ENCODE measurements at places on chromosomes 4 and X. TPM values are rescaled to one million over a fixed set of nuclear protein-coding genes. Genes with fewer than 3 reads are reported as not detected.

GRCh38 chrX:153883163-153883843 is 2.7 kb downstream of the L1CAM start:
- DNase-seq: no peak

The IL1RAPL1 gene
- 0.31 TPM for total RNA-seq

- no peak for DNase-seq
Observed at GRCh38 chr4:160009656-160010493, 907.0 kb downstream of the RAPGEF2 start.

The MRPL1 gene
- 33.7 TPM for total RNA-seq

The NDNF gene
- 14.0 TPM for total RNA-seq

DNA sequence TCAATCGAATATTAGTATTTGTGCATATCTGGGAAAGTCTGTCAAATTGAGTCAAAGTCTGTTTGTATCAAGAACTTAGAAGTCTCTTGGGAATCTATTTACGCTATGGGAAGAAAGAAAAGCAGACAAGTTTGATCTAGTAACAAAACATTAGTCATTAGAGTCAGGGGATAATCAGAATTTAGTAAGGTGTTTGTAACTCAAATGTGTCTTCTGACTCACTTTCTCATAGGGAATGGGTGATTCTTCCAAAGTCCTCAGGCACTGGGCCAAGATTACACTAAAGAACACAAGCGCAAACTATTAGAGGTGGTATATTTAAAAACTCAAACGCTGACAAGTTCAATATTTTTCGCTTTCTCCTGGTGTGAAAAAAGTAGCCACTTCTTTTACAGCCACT is 926.5 kb downstream of the PDHA2 start:
- DNase-seq: no peak

DNA sequence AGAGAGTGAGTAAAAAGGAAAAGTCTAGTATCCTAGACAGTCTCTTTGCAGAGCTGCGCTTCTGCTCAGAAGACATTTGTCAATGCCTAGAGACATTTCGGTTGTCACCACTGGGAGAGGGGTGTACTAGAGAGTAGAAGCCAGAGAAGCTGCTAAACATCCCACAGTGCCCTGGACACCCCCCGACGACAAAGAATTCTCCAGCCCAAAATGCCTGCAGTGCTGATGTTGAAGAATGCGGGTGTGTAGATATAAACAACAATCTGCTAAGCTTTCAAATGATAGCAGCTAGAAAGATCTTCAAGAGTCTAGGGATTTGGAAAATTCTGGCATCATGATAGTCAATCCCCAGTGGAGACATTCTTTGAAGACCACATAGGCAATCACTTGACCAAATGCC is 90.1 kb downstream of the PALLD start:
- no peak for DNase-seq

DNA sequence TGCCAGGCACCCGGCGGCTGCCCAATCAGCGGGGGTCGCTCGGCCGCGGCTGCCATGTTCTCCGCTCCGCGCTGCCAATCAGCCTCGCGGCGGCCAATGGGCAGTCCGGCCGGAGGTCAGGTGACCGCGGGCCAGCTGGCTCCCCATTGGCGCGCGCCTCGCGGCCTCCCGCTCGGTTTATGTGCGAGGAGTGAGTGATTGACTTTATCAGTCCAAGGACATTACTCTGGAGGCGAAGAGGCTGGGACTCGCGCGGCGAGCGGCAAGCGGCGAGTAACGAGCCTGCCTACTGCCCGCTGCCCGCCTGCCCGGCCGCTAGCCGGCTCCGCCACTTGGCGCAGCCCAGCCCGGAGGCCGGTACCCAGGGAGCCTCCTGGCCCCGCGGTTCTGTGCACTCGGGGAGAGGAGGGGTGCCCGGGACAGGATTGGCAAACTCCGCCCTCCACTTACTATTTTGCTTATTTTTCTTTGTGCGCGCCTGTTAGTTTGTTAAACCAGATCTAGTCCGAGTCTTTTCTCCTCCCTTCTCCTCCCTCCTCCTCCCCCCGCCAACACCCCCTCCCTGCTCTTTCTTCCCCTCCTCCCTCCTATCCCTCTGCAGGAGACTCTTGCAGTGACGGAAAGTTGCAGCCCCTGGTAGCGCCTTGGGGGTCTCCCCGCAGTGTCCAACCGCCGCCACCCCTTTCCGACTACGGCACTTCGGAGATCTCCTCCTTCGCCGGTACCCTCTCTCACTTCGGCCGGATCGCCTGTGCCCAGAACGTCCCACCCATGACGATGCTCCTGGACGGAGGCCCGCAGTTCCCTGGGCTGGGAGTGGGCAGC is at the start of gene ZIC3:
TSS of gene ZIC3 (plus strand) at position 207 of the 825 bp plus-strand sequence. CDS start at position 772, 565 bp downstream.
- no peak for DNase-seq

GRCh38 chr4:139922406-139923024 is 231.5 kb downstream of the MAML3 start:
- DNase-seq: no peak

- DNase-seq: no peak
Observed at GRCh38 chr4:40607221-40607620, 22.4 kb downstream of the RBM47 start.

- no peak for DNase-seq
Observed at GRCh38 chr4:7890635-7891393, 48.8 kb downstream of the AFAP1 start.

- no peak for DNase-seq
Observed at GRCh38 chrX:40570346-40571093, 10.2 kb upstream of the ATP6AP2 start.

DNA sequence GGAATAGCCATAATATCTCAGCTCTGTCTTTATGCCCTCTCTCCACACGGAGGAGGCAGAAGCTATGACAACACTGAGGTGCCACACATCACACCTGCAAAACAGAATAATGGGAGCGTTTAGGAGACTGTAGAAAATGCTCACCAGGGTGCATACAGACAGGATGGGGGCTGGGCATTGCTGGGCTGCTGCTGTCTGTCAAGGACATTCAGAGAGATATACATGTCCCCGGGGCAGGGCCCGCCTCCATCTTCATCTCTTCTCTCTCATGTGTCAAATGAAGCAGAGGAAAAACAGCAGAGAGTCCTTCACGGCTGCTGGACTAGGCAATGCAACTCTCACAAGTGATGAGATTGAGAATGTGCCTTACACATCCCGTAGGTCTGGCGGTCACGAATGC is 65.3 kb upstream of the DHRSX start:
- DNase-seq: no peak

The SCOC gene
- 55.4 TPM for total RNA-seq

GRCh38 chrX:67727576-67727975 is 183.8 kb downstream of the AR start:
- no peak for DNase-seq

DNA sequence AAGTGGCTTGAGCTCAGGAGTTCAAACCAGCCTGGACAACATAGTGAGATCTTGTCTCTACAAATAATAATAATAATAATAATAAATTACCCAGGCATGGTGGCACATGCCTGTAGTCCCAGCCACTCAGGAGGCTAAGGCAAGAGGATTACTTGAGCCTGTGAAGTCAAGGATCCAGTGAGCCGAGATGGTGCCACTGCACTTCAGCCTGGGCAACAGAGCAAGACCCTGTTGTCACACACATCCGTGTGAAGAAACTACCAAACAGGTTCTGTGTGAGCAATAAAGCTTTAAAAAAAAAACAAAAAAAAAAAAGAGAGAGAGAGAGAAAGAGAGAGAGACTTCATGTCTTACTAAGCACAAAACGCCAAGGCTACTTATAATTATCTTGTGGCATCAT is 42.5 kb downstream of the ANOS1 start:
- no peak for DNase-seq

DNA sequence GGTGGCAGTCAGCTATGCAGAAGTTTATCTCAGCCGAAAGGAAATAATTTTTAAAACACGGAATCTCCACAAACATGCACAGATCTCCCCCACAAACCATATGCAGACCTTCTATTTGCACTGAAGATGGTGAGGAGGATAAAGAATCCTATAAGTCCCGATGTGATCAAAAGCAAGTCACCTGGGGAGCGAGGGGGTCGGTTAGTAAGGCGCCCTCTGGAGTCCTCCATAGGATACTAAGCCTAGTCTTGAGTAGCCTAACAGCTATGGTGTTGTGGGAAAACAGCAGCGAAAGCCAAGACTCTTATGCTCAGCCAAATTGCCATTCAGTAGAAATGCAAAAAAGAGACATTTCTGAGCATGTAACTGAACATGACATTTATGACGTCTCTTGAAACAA is 210.9 kb downstream of the FRMPD4 start:
- no peak for DNase-seq

- no peak for DNase-seq
Observed at GRCh38 chr4:148004228-148004857, 272.5 kb downstream of the ARHGAP10 start.

DNA sequence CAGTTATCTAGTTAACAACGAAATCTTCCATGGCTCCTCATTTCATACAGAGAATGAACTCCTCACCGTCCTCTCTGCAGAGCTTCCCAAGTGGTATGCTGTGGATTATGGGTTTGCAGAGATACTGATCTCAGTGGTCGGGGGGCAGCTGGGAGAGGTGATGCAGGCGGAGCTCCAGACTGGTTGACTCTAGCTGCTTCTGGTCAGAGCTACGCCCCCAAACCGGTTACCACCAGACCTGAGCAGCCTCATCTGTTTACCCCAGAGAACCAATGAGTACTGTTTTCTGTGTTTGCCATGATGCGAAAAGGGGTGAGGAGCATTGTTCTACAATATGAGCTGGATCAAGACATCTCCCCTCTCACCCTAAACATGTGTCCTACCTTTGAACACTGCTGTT is 135.7 kb upstream of the PLAC1 start:
- DNase-seq: no peak
